ENCODE measurements at places on chromosomes 11 and 22.

GRCh38 chr11:93694109-93694508 is 32.6 kb downstream of the CEP295 start:
- DNase-seq = no peak

DNA sequence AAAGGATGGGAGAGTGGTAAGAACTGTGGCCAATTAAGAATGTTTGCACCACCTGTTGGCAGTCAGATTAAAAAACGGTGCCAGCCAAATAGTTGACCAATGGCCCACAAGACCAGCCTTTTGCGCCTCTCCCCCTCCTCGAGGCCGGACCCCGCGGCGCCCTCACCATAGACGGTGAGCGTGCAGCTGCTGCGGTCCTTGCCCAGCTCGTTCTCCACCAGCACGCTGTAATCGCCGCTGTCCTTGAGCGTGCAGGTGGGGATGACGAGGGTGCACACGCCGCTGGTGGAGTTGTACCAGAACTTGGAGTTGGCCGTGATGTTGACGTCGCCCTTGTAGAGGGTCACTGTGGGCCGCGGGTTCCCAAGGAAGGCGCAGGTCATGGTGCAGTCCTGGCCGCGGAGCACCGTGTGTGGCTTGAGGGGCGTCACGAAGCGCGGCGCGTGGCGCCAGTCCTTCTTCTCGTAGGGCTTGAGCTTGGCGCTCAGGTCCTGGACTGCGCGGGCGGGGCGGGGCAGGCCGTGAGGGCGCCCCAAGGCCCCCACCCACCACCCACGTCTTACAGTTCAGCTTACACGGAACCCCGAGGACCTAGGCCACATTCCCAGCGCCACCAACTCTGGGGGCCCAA is 7.2 kb downstream of the TMEM86A start:
- no peak for DNase-seq

- DNase-seq = no peak
Measured at GRCh38 chr11:36311926-36312595, 16.0 kb downstream of the PRR5L start.

GRCh38 chr22:23072911-23073491 is 2.7 kb downstream of the GNAZ start:
- DNase-seq = no peak

DNA sequence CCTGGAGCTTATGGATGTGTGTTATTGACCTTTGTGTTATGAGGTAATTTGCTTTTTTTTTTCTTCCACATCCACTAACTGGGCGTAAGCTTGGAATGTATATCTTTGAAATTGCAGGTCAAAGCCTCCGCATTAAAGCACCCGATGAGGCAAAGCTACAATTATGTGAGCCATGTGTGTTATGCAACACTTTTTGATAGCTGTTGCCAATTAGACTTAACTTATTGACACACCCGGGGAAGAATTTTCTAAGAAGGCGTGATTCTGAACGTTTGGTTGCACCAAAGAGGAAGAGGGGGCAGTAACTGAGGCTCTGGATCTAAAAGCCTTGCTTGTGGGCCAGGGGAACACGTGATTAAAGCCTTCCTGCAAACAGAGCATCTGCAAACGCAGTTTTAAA is 610 bp upstream of the TEX12 start:
- no peak for DNase-seq

DNA sequence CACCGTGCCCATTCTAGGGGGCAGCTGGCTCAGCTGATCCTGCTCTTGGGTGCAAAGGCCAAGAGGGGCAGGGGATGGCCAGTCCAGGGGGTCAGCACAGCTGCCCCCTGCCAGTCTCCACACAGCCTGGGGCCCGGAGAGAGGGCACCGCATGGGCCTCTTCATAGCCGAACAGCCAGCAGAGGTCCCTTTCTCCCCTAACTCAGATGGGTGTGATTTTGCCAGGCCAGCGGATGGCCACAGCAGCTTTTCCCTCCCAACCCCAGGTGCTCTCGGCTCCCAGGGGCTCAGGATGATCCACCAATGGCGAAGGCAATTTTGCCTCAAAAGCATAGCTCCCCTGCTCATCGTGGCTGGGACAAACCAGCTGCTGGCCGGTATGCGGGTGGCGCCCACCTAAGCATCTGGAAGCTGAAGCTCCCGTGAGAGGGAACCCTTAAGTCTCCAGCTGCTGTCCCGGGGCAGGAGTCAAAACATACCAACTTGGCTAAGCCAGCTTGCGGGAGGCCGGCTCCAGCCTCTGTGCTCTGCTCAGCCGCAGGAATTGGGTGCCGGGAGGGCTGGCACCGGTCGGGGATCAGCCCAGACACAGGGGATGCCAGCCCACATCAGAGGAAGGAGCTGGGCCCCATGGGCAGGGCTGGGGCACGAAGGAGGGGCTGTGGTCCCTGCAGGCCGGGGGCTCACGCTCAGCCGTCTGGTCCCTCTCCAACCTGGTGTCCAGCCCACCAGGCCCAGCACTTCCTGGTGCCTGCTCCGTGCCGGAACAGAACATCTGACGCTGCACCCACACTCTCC is 30.5 kb upstream of the GNB1L start:
- no peak for DNase-seq

DNA sequence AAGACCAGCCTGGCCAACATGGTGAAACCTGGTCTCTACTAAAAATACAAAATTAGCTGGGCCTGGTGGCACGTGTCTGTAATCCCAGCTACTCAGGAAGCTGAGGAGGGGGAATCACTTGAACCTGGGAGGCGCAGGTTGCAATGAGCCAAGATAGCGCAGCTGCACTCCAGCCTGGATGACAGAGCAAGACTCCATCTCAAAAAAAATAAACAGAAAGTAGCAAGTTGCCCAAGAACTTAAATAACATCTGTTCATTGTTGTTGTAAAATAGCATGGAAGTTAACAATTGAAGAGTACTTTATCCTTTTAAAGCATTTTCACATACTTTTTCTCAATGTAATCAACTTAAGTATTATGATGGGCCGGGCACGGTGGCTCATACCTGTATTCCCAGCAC is 5.7 kb downstream of the AMBRA1 start:
- DNase-seq = no peak

DNA sequence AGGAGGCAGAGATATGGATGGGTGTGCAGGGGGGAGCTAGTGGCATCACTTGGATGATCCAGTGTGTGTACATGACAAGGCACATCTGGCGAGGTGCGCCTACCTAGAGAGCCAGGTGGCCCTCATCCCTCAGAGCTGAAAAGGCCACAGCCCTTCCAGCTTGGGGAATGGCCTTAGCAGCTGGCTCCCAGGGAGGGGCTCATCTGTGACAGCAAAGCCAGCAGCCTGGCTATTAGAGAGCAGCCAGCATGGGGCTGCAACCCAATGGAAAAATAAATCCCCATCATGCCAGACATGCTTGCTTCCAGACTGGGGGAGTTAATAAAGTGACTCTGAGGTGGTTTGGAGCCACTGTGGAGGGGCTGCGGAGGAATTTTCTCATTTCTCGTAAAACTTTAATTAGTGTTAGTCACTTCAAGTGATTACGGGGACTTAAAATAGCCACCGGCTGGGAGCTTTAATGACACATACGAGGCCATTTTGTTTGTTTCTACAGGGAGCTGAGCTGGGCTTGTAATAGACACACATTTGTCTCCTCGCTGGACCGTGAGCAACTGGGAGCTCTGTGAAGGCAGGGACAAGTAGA is 111.2 kb upstream of the ALX4 start:
- no peak for DNase-seq

DNA sequence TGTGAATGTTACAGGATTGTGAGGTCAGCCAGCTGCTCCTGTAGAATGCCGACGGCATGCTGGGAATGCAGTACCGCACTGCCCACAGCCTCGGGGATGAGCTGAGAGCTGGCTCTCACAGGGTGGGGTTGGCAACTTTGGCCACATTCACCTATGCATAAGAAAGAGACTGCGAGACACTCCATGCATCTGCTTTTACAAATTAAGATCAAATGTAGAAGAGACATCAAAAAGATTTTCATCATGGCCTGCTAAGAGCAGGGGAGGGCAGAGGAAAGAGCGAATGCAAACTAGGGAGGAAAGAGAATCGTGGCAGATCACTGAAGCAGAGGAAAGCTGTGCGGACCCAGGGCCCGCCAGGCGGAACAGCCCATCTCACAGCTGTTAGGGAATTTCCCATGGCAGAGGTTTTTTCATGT is 49.8 kb upstream of the SPATA19 start:
- no peak for DNase-seq
